NCI-H1092 treated with DMSO at 0.1 percent for 48 hours (cell line): ENCODE measurements at places on chromosomes 16 and 17.

DNA sequence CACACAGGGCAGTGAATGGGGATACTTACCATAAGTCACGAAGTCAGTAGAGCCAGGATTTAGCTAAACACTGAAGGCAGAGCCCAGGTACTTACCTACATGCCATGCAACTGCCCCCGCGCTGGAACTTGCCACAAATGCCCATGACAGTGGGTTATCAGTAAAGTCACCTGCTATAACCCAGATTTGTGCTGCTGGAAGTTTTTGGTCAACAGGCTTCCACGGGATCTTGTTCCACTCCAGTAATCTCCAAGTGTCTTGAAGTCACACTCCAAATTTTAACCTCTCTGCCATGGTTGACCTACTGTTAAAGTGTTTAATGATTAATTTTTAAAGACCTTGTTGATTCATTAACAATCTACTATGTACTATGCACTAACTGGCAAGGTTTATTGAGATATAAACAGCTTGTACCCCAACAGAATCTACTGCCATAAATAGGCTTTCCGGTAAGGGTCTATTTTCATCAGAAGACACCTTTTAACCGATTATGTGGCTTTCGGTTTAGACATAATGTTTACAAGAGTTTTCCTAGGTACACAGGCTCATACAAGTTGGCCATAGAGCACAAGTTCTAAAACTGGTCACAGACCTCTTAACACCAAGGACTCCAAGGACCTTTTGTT lies 6.3 kb upstream of the SLC5A11 start:
- DNase-seq: no peak

DNA sequence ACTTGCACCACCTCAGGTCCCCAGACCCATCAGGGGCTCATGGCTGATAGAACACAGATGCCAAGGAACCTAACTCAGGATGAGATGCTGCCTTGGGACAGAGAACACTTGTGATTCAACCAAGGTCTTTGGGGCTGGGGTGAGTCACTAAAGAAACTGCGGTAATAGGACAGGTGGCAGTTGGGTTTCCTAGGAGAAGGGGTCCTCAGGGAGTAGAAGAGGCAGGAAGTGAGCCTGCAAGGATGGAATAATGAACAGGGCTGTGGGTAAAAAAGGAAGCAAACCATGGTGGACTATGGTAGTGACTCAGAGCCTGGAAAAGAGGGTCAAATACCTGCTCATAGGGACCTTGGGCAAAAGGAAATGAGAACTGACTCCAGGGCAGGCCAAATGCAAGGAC lies 6.5 kb upstream of the PNPO start:
- no peak for DNase-seq

- DNase-seq: no peak
Measured at GRCh38 chr16:87308826-87309225, 8.4 kb downstream of the C16orf95 start.

- DNase-seq: peak; percentile 43
Measured at GRCh38 chr16:2046893-2047329, 723 bp downstream of the NTHL1 start.
